Smooth muscle cell of bladder (primary cell): ENCODE measurements at places on chromosomes 12 and 14. TPM values are rescaled to one million over a fixed set of nuclear protein-coding genes. Genes with fewer than 3 reads are reported as not detected.

The RASAL1 gene
- total RNA-seq, result not detected in 2 replicates

The GLIPR1 gene
- 41.4 and 45.5 TPM in 2 replicates for total RNA-seq

The CARMIL3 gene
- total RNA-seq, result under 0.01 TPM in 2 replicates

The B4GALNT3 gene
- under 0.01 TPM in 1 of 2 replicates, not detected in the other for total RNA-seq

The FSCB gene
- not detected in 2 replicates for total RNA-seq
